ENCODE measurements at places on chromosomes 4 and X. TPM values are rescaled to one million over a fixed set of nuclear protein-coding genes. Genes with fewer than 3 reads are reported as not detected.

The CCNA2 gene
- total RNA-seq = 69.6 TPM

The FGFR3 gene
- total RNA-seq = 0.33 TPM

The CXCL3 gene
- total RNA-seq = not detected

The MAGEA4 gene
- not detected for total RNA-seq

The HSFX2 gene
- total RNA-seq = not detected

- no peak for DNase-seq
These were observed 200.3 kb downstream of the PDGFC start for GRCh38 chr4:156771171-156771837.

GRCh38 chr4:84145176-84145575 lies 353.9 kb downstream of the NKX6-1 start:
- DNase-seq = no peak

GRCh38 chrX:13938051-13938828 lies 91.5 kb downstream of the GEMIN8 start:
- no peak for DNase-seq

- DNase-seq = no peak
These were observed 156.8 kb downstream of the TEX13A start for GRCh38 chrX:105063743-105064142.

- DNase-seq = no peak
These were observed 33.2 kb downstream of the RELL1 start for GRCh38 chr4:37652747-37653527.

GRCh38 chr4:183541010-183541751 lies 36.3 kb downstream of the ING2 start:
- DNase-seq = no peak

DNA sequence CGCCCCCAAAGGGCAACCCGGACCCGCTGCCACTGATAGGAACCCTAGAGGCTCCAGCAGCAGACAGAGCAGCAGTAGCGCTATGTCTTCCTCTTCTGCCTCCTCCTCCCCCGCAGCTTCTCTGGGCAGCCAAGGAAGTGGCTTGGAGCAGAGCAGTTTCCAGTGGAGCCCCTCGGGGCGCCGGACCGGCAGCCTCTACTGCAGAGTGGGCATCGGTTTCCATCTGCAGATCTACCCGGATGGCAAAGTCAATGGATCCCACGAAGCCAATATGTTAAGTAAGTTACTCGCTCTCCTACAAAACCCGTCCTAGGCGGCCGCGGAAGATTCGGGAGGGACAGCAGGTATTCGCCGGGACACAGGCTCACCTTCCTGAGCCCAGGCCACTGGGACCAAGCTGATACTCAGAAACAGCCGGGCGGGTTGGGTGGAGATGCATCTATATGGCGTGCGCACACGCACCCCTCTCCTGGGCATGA lies 477 bp downstream of the FGF5 start:
- no peak for DNase-seq

- DNase-seq = peak; percentile 51
These were observed 5.6 kb downstream of the TASL start for GRCh38 chrX:30572004-30572403.

GRCh38 chr4:182245541-182246215 lies 2.5 kb downstream of the TENM3 start:
- no peak for DNase-seq

- DNase-seq = no peak
These were observed 51.9 kb downstream of the UBQLN2 start for GRCh38 chrX:56615282-56615681.

DNA sequence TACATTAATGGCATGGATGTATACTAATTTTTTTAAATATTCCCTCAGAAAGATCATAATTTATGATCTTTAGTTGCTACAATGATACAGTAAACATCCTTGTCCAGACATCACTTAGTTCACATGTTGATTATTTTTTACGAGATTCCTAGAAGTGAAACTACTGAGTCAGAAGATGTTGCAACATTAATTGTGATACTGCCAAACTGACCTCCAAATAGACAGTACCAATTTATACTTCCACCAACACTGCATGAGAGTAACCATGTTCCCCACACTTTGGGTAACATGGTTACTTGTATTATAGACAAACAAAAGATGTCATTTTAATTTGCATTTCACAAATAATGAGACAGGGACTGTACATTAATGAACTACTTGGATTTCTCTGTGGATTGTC lies 19.6 kb downstream of the RCHY1 start:
- DNase-seq = no peak

DNA sequence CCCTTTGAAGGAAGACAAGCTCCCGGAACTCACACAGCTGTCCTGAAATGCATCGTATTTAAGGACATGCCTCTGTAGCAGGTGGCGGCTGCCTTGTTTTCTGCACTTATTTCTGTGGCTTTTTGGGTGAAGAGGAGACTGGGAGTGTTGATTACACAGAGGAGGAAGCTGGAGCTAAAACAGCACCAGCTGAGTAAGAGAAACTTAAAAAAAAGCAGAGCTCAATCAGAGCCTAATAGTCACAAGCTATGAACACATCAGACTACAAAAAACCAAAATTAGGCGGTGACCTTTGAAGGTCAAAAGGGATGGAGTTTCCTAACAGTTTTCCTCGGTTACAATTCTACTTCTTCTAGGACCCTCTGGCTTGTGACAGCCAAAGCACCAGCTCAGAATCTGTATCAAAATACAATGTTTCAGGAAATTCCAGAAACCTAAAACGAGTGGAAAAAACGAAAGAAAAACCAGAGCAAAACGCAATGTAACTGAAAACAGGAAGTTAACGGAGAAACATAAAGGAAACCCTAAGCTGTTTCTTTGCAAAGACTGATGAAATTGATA lies 13.5 kb downstream of the PRKX start:
- DNase-seq = peak; percentile 19

DNA sequence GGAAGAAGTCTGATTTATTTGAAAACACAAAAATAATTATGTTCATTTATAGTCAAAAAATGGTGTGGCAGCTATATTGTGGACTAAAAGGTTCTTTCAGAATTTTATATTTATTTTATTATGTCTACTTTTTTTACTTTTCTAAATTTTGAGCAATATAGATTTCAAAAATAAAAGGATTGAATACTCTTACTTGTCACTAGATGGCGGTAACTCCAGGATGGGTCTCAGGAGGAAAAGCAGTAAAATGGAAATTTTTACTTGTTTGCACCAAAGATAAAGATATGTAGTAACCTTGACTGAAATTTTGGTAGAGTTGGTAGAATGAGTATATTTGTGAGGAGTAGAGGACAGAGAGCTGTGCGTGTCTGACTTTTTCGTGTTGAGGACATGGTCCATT lies 14.5 kb upstream of the DACH2 start:
- no peak for DNase-seq

- DNase-seq = no peak
These were observed 2044.5 kb upstream of the AGA start for GRCh38 chr4:179486570-179487335.
